ENCODE measurements at places on chromosomes 2 and 18. TPM values are rescaled to one million over a fixed set of nuclear protein-coding genes. Genes with fewer than 3 reads are reported as not detected.
A peak's percentile ranks its signal among the peaks of the same experiment; 100 is the strongest.

The ACADL gene
- 2.1 TPM for total RNA-seq

The ACMSD gene
- 6.5 TPM for total RNA-seq

The RPRM gene
- total RNA-seq, result 2.1 TPM

The BMP10 gene
- 0.27 TPM for total RNA-seq

The IL36RN gene
- total RNA-seq, result 0.63 TPM

The GPR45 gene
- not detected for total RNA-seq

The SP140 gene
- 0.08 TPM for total RNA-seq

The REG1A gene
- total RNA-seq, result 0.53 TPM

The CXCR1 gene
- total RNA-seq, result not detected

The TNFRSF11A gene
- total RNA-seq, result 11.0 TPM

DNA sequence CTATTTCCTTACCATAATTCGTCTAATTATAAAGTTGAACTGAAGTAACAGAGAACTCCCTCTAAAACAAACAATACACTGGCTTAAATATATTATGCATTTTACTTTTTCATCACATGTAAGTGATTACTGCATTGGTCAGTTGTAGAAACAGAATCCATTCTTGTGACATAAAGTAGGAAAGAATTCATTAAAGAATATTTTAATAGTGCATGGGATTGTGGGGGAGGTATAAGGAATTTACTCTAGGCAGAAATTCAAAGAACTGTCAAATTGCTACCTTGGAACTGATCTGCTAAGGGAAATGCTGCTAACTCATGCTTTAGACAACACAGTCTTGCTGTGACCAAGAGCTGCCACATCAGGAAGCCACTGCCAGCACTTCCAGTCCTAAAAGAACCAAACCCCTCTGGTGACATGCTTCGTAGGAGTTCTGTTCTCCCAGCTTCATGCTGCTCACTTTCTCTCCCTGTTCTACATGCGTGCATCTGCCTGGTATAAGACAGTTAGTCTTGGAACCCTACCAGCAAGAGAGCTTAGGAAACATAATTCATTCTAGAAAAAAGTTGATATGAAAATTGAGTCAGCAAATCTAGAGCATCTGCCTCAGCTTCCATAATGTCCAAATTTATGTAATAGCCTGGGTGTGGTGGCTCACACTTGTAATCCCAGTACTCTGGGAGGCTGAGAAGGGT lies 1137.6 kb upstream of the NXPH2 start:
- H3K4me3 ChIP-seq, result no peak overlapping the region
- H3K4me1 ChIP-seq, result no peaks in the 10 kb centered on the region
- H3K27ac ChIP-seq, result no peak overlapping the region
- no peaks in the 10 kb centered on the region for H3K27me3 ChIP-seq

- no peak overlapping the region for H3K27ac ChIP-seq
- no peaks in the 10 kb centered on the region for H3K27me3 ChIP-seq
- H3K4me3 ChIP-seq, result no peak overlapping the region
- no peaks in the 10 kb centered on the region for H3K36me3 ChIP-seq
- DNase-seq, result no peak
These were observed 37.6 kb downstream of the GPR45 start for GRCh38 chr2:105279126-105279525.

DNA sequence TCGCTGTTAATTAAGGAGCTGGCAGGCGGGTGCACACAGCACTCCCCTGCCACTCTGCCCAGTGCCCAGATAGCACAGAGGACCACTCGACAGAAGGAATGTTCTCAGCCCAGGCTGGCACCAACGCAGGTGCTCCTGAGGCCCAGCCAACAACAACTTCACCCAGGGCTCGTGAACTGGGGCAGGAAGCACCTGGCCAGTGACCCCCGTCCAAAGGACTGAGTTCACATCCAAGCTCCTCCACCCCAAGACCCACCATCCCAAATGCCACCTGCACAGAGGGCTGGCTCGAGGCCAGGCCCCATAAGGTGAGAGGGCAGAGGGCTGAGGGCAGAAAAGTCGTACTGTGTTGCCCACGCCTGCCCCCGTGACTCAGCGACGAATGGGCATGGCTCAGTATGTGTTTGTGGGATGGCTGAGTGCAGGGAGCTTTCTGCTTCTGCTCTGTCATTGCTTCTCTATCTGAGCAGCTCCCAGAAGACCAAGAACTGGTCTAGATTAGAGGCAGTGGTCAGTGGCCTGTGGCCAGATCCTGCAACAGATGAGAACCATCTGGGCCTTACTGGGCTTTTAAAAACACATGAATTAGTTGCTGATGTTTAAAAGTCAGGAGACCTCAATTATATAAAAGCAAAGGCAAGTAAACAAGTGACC lies 68.4 kb downstream of the POLR1A start:
- DNase-seq, result no peak
- H3K36me3 ChIP-seq, result no peaks in the 10 kb centered on the region
- H3K27me3 ChIP-seq, result no peaks in the 10 kb centered on the region
- peak overlapping the region; percentile 87 for H3K27ac ChIP-seq

DNA sequence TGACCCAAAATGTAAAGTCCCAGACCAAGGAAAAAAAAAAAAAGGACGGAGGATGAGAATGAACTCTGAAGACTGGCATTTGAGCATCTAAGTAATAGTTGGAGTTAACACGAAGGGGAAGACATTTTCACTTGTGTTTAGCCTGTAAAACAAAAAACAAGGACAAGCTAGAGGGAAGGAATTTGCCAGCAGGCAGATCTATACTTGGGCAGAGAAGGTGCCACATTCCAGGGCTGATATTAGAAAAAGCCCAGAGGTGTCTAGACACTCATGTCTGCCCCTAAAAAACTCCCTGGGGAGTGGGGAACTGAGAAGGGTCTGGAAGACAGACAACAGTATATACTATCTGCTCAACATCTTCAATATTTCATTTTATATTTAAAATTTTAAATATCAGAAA lies 171.1 kb downstream of the ZEB2 start:
- peaks cover 9% of the 10 kb centered on the region for H3K4me1 ChIP-seq
- H3K36me3 ChIP-seq, result no peaks in the 10 kb centered on the region
- H3K27ac ChIP-seq, result no peak overlapping the region
- H3K4me3 ChIP-seq, result no peak overlapping the region
- DNase-seq, result no peak
- no peaks in the 10 kb centered on the region for H3K27me3 ChIP-seq

- H3K4me1 ChIP-seq, result no peaks in the 10 kb centered on the region
- H3K27me3 ChIP-seq, result no peaks in the 10 kb centered on the region
- no peak overlapping the region for H3K4me3 ChIP-seq
- DNase-seq, result no peak
- no peak overlapping the region for H3K27ac ChIP-seq
These were observed 18.2 kb downstream of the WDR33 start for GRCh38 chr2:127792805-127793204.

DNA sequence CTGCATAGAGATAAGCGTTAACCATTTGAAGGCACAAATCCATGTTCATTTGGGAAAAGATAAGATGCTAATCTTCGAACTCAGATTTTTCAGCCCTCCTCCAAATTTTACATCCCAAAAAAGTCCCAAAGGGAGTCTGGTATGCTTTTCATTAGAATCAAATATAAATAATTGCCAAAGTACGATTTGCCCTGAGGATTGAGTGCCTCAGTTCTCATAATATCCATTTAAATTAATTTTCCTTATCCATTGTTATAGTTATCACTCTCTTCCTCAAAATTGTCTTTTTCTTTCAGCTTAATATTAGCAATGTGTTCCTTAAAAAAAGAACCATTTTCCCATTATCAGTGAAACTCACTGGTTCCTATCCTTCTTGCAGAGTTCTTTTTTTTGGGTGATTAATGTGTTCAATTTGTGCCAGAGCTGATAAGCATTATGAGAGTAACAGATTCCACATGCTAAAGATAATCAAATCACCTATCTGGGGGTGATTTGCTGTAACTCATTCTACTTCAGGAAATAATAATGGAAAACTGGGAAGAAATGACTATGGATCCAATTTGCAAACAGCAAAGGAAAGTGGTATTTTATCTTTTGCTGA lies 686 bp downstream of the HNMT start:
- H3K27ac ChIP-seq, result peak overlapping the region; percentile 92
- no peaks in the 10 kb centered on the region for H3K36me3 ChIP-seq
- DNase-seq, result no peak
- no peaks in the 10 kb centered on the region for H3K27me3 ChIP-seq

GRCh38 chr2:27809761-27810241 lies 38.3 kb downstream of the MRPL33 start:
- DNase-seq, result no peak
- H3K27ac ChIP-seq, result no peak overlapping the region
- H3K4me3 ChIP-seq, result no peak overlapping the region
- H3K27me3 ChIP-seq, result no peaks in the 10 kb centered on the region
- H3K4me1 ChIP-seq, result no peaks in the 10 kb centered on the region

DNA sequence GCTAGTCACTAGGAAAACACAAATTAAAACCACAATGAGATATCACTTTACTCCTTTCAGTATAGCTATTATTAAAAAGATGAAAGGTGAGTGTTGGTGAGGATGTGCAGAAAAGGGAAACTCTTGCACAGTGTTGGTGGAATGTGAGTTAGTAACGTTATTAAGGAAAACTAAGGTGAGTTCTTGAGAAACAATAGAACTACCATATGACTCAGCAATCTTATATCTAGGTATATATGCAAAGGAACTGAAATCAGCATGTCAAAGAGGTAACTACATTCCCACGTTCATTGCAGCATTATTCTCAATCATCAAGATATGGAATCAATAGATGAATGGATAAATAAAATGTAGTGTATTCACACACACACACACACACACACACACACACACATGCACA lies 117.3 kb upstream of the HNMT start:
- no peak for DNase-seq
- H3K27me3 ChIP-seq, result no peaks in the 10 kb centered on the region

- no peak for DNase-seq
- no peak overlapping the region for H3K27ac ChIP-seq
- no peaks in the 10 kb centered on the region for H3K27me3 ChIP-seq
- no peaks in the 10 kb centered on the region for H3K36me3 ChIP-seq
- H3K4me1 ChIP-seq, result no peaks in the 10 kb centered on the region
- no peak overlapping the region for H3K4me3 ChIP-seq
These were observed 189.1 kb upstream of the PARD3B start for GRCh38 chr2:204356151-204356641.

DNA sequence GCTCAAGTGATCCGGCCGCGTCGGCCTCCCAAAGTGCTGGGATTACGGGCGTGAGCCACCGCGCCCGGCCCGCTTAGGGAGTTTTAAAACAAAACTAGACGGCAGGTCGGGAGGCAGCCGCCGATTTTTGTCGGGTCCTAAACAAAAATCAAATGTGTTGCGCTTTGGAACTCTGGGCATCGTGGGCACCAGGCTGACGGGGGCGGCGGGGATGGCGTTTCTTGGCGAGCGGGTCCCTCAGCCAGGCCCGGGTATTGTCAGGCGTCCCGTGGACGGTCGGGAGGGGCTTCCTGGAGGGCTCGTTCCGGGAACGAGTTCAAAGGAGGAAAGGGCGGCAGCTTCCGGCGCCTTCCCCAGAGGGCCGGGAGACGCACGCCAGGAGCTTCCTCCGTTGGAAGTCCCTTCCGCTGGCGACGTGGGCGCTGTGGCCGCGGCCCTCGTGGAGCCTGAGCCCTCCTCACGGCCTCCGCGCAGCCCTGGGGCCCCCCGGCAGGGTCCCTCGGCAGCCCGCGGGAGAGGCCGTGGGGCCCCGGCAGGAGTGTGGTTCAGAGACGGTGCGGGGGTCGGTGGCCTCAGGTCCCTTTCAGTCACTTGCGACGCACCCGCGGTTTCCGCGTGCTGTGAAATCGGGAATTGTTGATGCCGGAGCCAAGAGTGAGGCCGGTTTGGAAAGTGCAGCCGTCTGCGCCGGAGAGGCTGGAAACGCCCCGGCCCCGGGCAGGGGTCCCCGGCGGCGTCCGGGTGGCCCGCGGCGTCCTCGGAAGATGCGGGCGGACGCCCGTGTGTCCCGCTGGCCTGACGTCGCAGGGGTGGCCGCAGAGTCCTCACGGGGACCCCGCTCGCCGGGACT lies 59.3 kb downstream of the EMILIN2 start:
- H3K36me3 ChIP-seq, result no peaks in the 10 kb centered on the region
- H3K27me3 ChIP-seq, result no peaks in the 10 kb centered on the region
- peak overlapping the region; percentile 88 for H3K27ac ChIP-seq
- peak overlapping the region; percentile 75 for H3K4me3 ChIP-seq
- peak; percentile 71 for DNase-seq

DNA sequence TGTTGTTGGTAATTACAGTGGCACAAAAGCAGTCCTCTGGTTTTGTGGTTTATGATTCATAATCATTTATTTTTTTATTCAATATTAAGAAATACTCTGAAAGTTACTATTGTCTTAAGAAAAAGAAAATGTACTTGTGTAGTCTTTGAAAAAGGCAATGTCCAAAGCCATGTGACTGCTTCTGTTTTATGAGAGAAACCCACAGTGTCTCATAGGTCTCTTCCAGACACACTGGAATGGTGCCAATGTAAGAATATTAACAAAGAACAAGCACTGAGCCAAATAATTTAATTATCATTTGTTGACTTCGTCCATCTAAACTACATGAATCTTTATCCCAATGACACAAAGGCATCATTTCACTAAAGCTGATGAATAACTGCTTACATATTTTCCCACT lies 62.5 kb downstream of the RPRM start:
- no peaks in the 10 kb centered on the region for H3K36me3 ChIP-seq
- no peaks in the 10 kb centered on the region for H3K4me1 ChIP-seq
- H3K27ac ChIP-seq, result no peak overlapping the region
- no peak for DNase-seq

DNA sequence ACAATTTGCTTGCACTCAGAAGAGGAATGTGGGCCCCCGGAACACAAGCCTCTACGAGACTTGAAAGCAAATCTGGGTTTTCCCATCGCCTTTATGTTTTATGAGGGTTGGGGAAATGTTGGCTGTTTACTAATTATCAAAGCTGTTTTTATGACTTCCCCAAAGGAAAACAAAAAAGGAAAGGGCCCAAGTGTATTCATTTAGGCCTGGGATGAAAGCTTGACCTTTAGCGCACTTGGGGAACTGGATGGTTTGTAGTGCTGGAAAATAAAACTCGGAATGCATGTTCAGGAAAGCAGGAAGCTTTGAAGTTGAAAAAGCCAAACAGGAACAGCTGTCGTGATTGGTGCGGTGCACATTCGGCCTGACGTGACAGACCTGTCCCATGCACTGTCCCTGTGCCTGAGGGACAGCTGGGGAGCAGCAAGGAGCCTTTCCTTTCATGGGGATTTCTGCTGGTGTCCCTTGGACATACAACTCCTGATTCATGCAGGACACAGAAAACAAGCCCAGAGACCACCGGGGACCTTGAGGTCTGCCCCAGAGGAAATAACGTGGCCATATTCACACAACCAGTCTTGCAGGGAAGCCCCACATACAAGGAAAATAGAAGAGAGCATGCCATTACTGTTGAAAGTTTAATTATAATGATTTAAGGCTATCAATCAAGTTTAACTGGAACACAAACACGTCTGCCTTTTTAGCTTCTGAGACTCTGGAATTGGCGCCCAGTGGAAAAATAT lies 169.7 kb upstream of the APCDD1 start:
- H3K27ac ChIP-seq, result no peak overlapping the region
- H3K4me1 ChIP-seq, result peaks cover 8% of the 10 kb centered on the region
- no peaks in the 10 kb centered on the region for H3K36me3 ChIP-seq
- H3K27me3 ChIP-seq, result no peaks in the 10 kb centered on the region

GRCh38 chr2:100482741-100483140 lies 12.5 kb downstream of the NMS start:
- no peak overlapping the region for H3K4me3 ChIP-seq
- no peaks in the 10 kb centered on the region for H3K36me3 ChIP-seq
- no peaks in the 10 kb centered on the region for H3K4me1 ChIP-seq
- H3K27me3 ChIP-seq, result no peaks in the 10 kb centered on the region
- no peak for DNase-seq

- H3K27me3 ChIP-seq, result no peaks in the 10 kb centered on the region
- H3K4me3 ChIP-seq, result peak overlapping the region; percentile 38
- DNase-seq, result peak; percentile 87
- peak overlapping the region; percentile 99 for H3K27ac ChIP-seq
- H3K4me1 ChIP-seq, result peaks cover 20% of the 10 kb centered on the region
These were observed 41.4 kb upstream of the AKAIN1 start for GRCh38 chr18:5238371-5238976.

Data from hepatocyte (in vitro differentiated cells).